ENCODE measurements at places on chromosomes 6 and 20.

- no peak for DNase-seq
Observed at GRCh38 chr6:129312880-129313279, 397.1 kb downstream of the ARHGAP18 start.

GRCh38 chr6:43043310-43043709 lies 10.3 kb downstream of the CUL7 start:
- DNase-seq: no peak

DNA sequence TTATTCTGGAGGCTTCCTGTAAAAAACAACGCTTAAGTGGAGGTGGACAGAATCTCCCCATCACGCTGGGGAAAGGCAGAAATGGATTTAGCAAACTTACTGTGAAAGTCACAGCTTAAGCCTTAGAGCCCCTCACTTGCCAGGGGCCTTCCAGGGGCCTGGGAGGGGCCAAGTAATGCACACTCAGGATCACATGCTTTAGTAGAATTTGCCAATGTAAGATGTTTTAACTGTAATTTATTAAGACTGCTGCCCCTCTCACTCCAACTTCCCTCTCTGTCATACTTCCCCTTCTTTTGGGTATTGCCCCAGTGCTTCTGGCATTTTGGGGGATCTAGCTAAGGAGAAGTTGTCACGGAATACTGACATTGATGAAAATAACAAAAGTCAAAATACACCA lies 12.6 kb upstream of the ADA start:
- no peak for DNase-seq

DNA sequence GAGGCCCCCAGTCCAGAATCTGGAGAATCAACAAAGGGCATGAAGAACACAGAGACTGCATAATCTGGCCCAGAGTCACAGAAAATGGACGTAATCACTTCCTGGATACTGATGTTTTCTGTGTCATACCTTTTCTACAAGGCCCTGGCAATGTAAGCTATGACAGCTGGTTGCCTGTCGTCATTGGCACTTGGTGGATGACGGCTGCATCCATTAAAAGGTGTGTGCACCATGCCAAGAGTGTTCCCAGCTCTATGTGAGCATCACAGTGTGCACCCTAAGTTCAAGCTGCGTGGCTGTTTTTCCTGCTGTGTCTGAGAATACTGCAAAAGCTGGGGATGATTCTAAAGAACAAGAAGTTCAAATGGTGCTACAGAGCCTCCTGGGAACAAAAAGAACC lies 275.2 kb upstream of the CNR1 start:
- DNase-seq: peak; percentile 11

DNA sequence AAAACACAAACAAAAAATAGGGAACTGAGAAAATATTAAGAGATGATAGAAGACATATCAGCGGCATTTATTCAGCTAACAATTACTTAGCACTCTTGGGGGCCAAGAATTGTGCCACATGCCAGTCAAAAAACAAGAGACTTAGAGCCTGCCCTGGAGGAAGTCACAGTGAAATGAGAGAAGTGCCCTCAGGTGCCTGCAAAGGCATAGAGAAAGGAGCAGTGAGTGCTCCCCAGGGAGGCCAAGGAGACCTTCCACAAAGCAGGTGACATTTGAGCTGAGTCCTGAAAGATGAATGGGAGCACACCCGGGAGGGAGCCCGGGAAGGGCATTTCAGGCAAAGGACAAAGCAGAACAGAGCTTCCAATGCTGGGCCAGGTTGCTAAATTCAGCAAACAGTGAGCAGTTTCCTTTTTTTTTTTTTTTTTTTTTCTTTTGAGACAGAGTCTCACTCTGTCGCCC lies 184.7 kb upstream of the JARID2 start:
- DNase-seq: peak; percentile 17

DNA sequence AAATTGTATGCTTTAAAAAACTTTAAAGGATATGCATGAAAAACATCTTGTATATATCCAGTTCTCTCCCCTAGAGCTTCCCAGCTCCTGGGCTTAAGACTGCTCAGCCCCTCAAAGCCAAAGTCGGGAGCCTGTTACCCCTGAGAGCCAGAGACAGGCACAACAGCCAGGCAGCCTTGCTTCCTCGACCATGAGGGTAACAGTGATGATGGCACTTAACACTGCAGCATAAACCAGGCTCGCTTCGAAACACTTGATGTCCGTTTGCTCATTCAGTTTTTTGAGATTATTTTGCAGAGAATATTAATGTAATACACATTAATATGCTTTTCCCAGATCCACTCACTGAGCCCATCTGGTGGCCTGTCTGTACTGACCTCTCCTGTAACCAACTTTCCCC lies 47.2 kb downstream of the RPP40 start:
- no peak for DNase-seq
